ENCODE measurements at places on chromosomes 7 and 10. TPM values are rescaled to one million over a fixed set of nuclear protein-coding genes. Genes with fewer than 3 reads are reported as not detected.

PLAU gene
- 0.69 TPM for total RNA-seq

CDNF gene
- total RNA-seq, result 1.0 TPM

ELAPOR2 gene
- 73.3 TPM for total RNA-seq

TMEM229A gene
- 12.2 TPM for total RNA-seq

MRPL32 gene
- total RNA-seq, result 40.6 TPM

RHEB gene
- 141 TPM for total RNA-seq

INSYN2A gene
- total RNA-seq, result 1.7 TPM

DNA sequence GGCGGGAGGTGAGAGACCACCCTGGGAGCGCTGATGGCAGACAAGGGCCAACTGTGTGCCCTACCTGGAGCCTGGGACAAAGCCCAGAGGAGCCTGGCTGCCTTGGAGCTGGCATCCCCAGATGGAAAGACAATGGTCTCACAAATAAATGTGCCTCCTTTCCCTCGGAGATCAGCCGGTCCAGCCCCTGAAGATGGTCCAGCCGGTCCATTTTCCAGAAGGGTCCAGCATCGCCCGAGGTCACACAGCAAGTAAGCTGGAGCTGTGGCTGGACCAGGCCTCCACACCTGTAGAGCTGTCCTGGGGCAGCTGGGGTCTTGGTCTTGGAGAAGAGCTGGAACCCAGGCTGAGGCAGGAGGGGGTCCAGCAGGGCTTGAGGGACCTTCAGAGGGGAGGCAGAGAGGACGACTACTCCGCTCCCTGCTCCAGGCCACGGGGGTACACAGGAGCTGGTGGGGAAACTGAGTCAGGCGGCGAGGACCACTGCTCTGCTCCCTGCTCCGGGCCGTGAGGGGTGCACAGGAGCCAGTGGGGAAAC, 3.6 kb downstream of the ELFN1 start:
- peak; percentile 29 for DNase-seq

GRCh38 chr10:99285881-99286280, 43.3 kb upstream of the CNNM1 start:
- no peak for DNase-seq

GRCh38 chr10:57294698-57295097, 933.6 kb upstream of the ZWINT start:
- no peak for DNase-seq

DNA sequence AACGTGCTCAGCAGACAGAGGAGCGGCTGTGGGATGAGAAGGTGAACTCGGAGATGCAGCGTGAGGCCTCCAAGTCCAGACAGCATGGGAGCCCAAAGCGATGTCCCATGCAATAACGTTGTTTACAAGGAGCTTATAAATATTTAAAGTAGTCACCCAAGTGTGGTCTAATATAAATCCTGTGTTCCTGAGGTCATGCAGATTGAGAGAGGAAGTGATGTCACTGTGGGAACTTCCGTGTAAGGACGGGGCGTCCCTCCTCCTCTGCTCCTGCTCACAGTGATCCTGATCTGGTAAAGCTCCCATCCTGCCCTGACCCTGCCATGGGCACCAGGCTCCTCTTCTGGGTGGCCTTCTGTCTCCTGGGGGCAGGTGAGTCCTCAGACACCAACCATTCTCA, 94.7 kb upstream of the PRSS58 start:
- no peak for DNase-seq

GRCh38 chr7:137642472-137642871, 204.3 kb downstream of the DGKI start:
- DNase-seq, result no peak

DNA sequence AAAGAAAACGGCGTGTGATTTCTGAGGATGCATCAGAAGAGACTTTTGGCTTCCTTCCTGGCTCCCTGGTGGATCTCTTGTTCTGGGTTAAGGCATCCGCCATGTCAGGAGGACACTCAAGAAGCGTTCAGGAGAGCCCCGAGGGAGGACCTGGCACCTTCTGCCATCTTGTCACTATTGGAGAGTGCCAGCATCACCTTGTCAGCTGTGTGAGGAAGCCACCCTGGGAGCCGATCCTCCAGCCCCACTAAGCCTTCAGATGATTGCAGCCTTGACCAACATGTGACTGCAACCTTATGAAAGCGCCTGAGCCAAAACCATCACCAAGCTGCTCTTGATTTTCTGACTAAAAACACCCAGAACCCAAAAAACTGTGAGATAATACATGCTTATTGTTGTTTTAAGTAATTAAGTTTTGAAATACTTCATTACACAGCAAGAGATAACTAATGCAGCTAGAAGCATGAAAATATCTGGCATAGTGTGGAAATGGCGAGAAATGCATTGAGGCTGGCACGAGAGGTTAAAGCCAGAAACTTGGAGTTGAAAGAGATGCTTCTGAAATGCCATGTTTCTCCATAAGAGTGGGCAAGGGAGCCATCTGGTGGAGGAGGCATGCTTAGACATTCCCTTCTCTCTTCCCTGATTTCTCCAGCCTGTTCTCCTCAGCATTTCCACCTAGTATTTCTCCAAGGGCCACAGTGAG, 5.4 kb upstream of the ZFYVE27 start:
- peak; percentile 61 for DNase-seq
